A549 (cell line): ENCODE measurements at places on chromosomes 3 and 15. TPM values are rescaled to one million over a fixed set of nuclear protein-coding genes. Genes with fewer than 3 reads are reported as not detected.

The CFAP161 gene
- not detected in 3 replicates for polyA plus RNA-seq

DNA sequence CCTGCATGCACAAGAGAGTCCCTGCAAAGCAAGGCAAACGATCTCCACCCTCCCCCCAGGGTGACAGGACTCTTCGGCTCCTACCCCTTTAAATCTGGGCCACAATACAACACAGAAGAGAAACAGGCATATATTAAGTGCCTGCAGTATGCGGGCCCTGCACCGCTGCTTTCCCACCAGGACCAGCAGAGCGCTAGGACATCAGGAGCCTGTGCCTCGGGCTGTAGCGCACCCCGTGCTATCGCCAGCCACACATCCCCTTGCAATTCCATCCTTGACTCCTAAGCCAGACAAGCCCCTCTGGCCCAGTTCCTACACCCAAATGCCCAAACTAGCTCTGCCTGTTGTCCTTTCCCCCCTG is 4.1 kb downstream of the GALNT15 start:
- DNase-seq, result no peak

DNA sequence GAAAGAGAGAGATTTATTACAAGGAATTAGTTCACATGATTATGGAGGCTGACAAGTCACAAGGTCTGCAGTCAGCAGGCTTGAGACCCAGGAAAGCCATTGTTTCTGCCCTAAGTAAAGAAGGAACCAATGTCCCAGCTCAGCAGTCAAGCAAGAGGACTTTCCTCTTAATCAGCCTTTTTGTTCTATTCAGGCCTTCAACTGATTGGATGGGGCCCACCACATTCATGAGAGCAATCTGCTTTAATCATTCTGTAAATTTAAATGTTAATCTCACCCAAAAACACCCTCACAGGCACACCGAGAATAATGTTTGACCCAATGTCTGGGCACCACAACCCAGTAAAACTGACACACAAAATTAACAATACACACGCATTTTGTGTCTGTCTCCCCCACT is 64.3 kb downstream of the TRIM42 start:
- no peak for DNase-seq

The OSBPL10 gene
- polyA plus RNA-seq, result 8.8 to 9.7 TPM (median 9.2 TPM) in 3 replicates

DNA sequence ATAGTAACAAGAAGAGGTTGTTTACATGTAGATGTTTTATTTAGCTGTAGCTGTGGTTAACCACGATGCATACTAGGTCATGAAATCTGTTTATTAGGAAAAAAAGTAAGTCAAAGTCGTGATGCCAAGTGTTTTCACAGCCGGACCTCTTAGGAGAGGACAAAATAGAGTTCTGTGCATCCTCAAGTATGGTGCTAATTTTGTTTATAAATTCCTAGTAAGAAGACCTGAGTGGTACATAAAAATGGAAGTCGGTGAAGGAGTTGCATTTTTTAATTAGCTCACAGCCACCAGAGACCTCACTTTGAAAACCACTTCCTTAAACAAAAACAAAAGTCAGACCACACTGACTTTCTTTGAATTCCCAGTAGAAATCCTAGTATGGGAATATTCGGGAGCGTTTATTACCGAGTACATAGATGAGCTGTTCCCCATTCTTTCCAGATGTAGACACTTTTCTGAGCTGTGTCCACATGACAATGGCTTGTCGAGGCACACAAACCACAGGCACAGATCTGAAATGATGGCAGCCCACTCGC is 143.6 kb upstream of the UBE2E1 start:
- no peak for DNase-seq

The C3orf52 gene
- polyA plus RNA-seq, result 7.0 to 7.7 TPM (median 7.5 TPM) in 3 replicates

DNA sequence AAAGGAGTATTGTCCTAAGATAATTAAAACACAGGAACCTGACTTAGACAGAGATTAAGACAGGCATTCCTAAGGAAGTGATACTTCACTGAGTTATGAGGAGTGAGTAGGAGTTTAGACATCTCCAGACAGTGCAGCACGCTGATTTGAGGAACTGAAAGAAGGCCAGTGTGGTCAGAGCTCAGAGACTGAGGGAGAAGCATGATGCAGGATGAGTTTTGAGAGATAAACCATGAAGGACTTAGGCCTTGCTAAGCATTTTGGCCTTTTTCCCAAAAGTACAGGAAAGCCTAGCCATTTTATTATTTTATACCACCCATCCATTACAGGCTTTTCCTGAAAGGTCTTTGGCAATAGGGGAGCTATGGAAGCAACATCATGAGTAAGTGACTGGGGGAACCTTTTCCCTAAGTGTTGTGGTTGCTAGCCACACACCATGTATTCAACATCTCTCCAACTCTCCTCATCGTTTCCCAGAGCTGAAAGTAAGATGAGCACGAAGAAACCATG is 375.6 kb upstream of the TPRG1 start:
- DNase-seq, result no peak

DNA sequence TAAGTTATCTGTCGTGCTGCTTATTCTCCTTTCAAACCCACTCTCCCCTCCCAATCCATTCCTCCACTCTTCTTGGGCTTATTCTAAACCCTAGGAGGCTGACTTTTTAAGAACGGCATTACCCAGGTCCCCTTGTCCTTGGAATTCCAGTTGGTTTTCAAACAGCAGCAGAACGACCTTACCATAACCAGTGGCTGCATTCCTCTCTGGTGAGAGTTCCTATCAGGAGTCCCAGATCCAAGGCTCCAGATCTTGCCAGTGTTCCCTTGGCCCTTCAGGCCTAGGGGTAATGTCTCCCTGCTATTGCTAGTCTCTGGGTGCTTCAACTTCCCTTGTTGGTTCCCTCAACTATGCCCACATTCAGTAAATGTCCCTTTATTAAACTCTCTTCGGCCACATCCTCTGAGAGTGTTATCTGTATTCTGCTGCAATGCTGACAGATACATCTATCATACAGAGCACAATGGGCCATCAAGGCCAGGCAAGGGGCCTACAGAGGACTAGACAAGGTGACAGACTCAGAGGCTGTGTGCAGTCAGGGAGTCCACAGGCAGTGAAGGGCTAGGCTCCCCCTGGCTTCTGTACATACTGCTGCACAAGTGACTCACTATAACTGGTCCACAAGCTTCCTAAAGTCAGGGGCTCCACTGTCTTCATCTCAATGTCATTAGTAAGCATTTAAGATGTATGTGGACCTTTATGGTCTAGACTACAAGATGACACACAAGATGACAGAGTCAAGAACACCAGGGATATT is 10.1 kb downstream of the LYSMD2 start:
- peak; percentile 34 for DNase-seq

GRCh38 chr15:95626501-95627361 is 703.8 kb upstream of the NR2F2 start:
- no peak for DNase-seq

The SNTN gene
- not detected in 3 replicates for polyA plus RNA-seq

DNA sequence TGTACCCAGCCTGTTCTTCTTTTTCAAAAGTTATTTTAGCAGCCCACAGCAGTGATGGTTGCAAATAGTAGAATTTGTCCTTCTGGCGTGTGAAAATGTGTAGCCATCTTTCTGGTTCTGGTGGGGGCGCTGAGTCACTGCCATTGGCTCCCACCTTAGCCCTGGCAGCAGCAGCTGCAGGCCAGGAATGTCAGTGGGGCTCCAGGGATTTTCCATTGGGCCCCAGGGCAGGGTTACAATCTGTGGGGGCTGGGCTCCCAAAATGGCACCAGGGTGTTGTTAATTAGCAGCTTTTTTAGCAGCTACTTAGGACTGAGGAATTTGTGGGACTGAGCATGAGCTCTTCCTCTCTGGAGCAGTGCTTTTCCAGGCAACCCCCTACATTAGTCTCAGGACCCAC is 38.9 kb downstream of the TOPAZ1 start:
- DNase-seq, result no peak

DNA sequence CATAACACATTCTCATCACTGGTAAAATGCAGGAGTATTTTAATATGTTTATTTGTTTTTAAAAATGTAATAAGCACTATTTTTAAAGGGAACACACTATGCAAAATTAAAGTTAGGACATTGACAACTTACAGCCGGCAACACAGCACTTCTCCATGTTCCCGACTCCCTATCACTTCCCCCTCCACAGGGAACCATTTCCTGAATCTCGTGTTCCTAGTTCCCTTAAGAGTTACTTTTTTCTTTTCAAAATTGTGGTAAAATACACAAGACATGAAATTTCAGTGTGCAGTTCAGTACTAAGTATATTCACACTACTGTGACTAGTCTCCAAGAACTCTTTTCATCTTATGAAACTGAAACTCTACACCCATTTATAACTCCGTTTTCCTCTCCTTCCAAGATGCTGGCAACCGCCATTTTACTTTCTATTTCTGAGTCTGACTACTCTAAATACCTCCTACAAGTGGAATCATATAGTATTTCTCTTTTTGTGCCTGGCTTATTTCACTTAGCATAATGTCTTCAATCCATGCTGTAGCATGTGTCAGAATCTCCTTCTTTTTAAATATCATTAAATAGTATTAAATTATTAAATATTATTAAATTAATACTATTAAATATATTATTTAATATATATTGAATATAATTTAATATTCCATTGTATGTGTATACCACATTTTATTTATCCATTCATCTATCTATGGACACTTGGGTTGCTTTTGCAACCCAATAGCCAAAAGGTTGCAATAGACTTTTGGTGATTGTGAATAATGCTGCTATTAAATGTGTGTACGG is 25.9 kb upstream of the UBE2Q2 start:
- peak; percentile 37 for DNase-seq

The GOLGA6A gene
- polyA plus RNA-seq, result 0.05 TPM in 1 of 3 replicates, not detected in the others

GRCh38 chr3:58358092-58358491 is 25.4 kb downstream of the PXK start:
- DNase-seq, result no peak

The PAQR5 gene
- polyA plus RNA-seq, result 83.8 to 104 TPM (median 90.7 TPM) in 3 replicates

DNA sequence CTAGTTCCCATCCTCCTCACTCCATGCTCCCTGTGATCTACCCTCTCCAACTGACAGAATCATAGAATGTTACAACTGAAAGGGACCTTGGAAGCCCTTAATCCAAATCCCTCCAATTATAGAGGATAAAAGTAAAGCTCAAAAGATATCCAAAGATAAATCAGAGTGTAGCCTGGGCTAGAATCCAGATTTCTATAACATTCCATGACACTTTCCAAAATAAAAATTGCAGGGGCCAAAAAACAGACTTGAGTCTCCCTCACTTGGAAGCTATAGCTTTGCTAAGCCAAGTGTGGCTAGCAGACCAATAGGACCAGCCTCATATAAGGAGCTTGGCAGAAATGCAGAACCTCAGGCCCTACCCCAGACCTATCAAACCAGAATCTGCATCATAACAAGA is 148.1 kb downstream of the NTRK3 start:
- no peak for DNase-seq

DNA sequence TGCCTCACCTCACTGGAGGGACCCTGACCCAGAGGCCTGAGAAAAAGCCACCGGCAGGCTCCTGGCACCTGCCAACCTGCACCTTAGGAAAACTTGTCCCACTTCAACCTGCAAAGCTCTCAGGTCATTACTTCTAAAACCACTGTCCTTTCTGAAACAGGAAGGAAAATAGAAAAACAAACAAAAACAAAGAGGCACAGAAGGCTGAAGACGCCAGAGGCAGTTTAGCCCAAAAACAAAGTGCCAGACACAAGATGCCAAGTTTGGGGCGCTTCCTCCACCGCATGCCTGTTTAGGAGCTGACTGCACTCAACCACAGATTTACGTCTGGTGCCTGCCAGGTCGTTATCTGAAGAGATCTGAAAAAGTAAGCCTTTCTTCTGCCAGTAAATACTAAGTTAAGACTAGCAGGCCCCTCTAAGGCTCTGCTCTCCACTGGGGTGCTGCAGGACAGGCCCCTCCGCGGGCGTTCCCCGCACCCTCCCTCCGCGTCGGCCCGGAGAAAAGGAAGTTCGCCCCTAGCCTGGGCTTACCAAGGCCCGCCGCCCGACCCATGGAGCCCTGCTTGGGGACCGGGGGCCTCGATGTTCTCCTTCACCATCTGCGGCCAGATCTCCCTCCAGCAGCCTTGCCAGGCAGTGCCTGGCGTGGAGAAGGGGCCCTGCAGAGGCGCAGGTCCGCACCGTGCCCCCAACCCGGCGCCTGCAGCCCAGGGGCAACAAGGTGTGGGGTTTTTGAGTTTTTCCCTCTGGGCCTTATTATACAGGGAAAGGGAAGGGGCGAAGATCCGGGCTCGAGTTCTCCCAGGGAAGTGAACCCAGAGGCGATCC is 1.3 kb downstream of the GOLGA8A start:
- no peak for DNase-seq

The KY gene
- polyA plus RNA-seq, result 0.05 TPM in 1 of 3 replicates, not detected in the others

DNA sequence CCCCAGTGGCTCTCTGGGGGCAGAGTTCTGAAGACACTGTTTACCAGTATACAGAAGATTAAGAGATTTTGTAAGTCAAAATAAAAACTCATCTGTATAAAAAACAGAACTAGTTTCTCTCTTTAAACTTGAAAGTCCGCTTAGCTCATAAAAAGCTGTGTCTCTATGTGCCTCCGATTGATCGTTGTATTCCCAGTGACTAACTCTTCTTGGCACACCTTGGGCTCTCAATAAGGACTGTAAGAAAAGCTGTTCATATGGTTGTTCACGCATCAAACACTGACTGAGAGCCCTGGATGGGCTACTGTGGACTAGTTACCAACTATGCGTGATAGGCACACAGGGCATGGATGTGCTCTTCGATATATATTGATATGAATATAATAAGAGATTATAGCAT is 107.9 kb downstream of the P3H2 start:
- DNase-seq, result peak; percentile 42

- no peak for DNase-seq
Observed at GRCh38 chr3:164390046-164390445, 688.2 kb downstream of the SI start.

GRCh38 chr3:64290864-64291263 is 65.6 kb upstream of the PRICKLE2 start:
- peak; percentile 1 for DNase-seq

GRCh38 chr15:65612949-65613744 is 2.2 kb upstream of the INTS14 start:
- no peak for DNase-seq

The ECT2 gene
- 92.3 to 96.5 TPM (median 93.3 TPM) in 3 replicates for polyA plus RNA-seq

The NR2E3 gene
- polyA plus RNA-seq, result 0.13 to 0.28 TPM (median 0.17 TPM) in 3 replicates

The CAMKV gene
- 0.31 to 0.51 TPM (median 0.46 TPM) in 3 replicates for polyA plus RNA-seq

DNA sequence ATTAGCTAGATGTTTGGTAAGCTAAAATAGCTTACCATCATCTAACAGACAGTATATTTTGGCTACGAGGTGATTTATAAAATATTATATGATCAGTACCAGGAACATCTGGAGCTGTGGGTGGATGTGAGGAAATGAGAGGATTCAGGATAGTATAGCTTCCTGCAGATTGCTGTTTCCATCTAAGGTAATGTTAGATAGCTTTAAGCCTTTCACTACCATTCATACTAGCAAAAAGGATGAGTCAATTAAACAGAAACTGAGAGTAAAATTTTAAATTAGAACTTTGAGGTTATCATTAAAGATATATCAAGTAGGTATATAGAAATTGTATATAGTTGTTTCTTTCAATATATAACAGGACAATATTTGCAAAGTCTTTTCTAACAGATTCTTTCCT is 8.0 kb downstream of the ZBTB20 start:
- DNase-seq, result no peak

The SLC22A13 gene
- 0.08 to 0.16 TPM (median 0.13 TPM) in 3 replicates for polyA plus RNA-seq

- DNase-seq, result no peak
Observed at GRCh38 chr3:32366638-32367397, 24.8 kb upstream of the CMTM7 start.

- DNase-seq, result no peak
Observed at GRCh38 chr3:153957421-153957820, 163.8 kb upstream of the ARHGEF26 start.
